Left ventricle myocardium superior (tissue), 1 donor: ENCODE measurements at places on chromosomes 4 and X.

DNA sequence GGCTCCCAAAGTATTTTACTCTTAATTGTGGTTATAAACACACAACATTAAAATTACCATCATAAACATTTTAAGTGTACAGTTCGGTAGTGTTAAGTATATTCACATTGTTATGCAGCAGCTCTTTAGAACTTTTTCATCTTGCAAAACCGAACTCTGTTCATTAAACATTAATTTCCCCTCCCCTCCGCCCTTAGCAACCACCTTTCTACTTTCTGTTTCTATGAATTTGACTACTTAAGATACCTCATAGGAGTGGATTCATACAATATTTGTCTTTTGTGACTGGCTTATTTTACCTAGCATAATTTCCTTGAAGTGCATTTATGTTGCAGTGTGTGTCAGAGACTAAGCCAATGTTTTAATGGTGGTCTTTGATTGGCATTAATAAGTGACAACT lies 32.6 kb downstream of the IL13RA1 start:
- DNase-seq: no peak

DNA sequence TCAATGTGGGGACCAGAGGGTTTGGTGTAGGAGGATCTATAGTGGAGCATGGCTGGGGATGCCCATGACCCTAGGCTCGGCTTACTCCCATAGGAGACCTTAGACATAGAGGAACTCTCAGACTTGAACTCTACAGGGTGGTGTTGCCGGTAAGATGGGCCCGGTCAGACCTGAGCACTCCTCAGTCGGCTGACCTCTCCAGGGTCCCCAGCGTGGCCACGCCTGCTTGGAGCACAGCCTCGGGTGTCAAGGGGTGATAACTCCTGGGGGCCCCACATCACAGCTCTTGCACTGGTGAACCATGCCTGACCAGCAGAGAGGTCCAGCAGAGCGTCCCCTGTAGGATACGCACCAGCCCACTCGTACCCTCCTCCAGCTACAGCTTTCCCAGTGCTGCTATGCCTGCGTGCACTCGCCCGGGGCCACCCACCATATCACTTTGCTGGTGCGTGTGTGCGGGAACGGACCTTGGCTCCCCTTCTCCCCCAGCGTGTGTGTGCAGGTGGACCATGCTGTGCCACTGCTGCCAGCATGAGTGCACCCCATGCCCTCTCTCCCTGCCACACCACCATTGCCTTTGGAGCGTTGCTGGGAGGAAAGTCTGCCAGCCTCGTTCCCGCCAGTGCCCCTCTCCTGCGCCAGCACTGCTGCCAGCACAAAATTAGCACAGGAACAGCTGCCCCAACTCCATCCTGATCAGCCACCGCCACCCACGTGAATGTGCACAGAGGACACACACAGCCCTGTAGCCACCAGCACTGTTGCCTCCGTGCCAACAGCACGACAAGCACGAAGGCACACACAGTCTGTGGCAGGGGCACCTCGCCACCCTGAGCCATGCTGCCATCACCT lies 806.6 kb downstream of the GLUD2 start:
- DNase-seq: no peak

DNA sequence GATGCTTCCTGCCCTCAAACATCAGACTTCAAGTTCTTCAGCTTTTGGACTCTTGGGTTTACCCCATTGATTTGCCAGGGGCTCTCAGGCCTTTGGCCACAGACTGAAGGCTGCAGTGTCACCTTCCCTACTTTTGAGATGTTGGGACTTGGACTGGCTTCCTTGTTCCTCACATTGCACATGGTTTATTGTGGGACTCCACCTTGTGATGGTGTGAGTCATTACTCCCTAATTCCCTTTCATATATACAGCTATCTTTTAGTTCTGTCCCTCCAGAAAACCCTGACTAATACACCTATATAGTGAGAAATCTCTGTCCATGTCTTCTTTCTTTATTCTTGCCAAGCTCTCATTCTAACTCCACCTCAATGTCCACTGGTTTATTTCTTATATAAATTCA lies 736.9 kb upstream of the HS3ST1 start:
- no peak for DNase-seq

- DNase-seq: no peak
These were observed 59.4 kb upstream of the NAP1L5 start for GRCh38 chr4:88757067-88757466.

DNA sequence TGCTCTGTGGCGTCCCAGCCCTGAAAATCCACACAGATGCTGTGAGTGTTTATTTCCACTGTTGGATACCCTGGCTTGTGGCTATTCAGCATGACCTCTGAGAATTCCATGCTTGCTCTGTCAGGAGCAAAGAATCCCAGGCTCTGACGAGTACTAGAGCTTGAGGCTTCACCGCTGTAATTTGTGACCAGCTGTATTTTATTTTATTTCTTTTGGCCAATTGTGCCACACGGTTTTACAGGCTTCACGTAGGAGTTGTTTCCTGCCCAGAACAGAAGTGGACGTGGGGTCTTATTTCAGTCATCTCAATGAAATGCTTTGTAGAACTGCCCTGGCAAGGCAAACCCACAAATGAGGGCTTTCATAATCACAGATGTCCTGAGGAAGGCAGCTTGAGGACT lies 69.4 kb upstream of the CLDN34 start:
- DNase-seq: no peak

GRCh38 chrX:11954176-11954575 lies 184.1 kb upstream of the FRMPD4 start:
- no peak for DNase-seq

- no peak for DNase-seq
These were observed 166.6 kb downstream of the DKK2 start for GRCh38 chr4:106869551-106869950.

DNA sequence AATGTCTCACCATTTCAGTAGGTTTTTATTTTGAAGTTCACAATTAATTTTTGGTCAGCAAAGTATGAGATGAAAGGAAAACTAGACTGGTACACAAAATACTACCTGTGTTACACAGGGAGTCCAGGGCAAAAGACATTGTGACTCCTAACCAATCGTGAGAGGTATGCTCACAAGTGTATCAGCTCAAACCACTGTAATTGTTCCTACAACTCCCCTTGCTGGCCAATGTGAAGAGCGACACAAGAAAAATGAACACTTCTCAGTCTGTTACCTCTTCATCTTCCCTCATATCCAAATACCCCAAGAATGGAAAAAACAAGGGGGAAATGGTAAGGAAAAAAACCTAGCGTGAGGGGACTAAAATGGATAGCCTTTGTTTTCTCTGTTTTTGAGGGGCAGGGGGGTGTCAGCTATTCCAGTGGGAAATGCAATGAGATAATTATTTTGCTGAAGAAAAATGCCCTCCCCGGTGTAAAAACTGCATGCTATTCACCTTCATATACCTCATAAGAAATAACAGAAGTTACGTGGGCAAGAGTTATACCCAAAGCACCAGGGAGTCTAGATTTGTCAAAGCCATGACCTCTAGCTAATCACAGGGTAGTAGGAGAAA lies 30.6 kb upstream of the NSUN7 start:
- DNase-seq: no peak

GRCh38 chrX:155179346-155179997 lies 36.8 kb upstream of the VBP1 start:
- DNase-seq: no peak

GRCh38 chrX:55907968-55908607 lies 190.5 kb downstream of the RRAGB start:
- DNase-seq: peak; percentile 59

- no peak for DNase-seq
These were observed 391.0 kb upstream of the MAGEB2 start for GRCh38 chrX:29824176-29824906.

DNA sequence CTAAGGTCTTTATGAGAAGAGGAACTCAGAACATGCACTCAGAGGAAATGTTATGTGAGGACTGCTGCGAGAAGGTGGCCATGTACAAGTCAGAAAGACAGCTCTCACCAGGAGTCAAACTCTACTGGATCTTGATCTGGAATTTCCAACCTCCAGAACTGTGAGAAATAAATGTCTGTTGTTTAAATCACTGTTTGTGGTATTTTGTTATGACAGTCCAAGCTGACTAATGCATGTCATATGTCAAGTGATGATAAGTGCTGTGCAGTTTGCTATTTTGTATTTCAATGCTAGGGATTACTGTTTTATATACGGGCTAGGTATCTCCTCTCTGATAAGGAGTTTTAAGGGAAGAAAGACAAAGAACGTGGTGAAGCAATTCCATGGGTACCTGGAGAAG lies 162.3 kb downstream of the CPEB2 start:
- DNase-seq: no peak

GRCh38 chr4:121838136-121838535 lies 14.5 kb upstream of the CCNA2 start:
- DNase-seq: no peak

GRCh38 chr4:14897217-14897616 lies 105.1 kb upstream of the CPEB2 start:
- DNase-seq: no peak

- no peak for DNase-seq
These were observed 76.3 kb upstream of the IL15 start for GRCh38 chr4:141560056-141560455.

DNA sequence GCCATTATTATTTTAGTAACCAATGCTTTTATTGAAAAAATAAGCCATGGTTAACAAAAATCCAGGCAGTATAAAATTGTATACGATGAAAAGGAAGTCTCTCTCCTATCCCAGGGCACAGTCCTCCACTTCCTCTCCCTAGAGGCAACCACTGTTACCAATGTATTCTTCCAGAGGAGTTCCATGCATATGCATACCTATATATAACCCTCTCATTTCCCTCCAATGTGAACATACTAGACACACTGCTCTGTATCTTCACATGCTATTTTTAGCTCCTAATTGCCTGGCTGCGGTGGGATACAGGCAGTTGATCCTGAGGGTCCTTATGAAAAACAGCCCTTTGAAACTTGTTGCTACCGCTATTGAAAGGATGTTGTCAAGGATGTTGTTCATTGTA lies 33.8 kb downstream of the PRPS1 start:
- DNase-seq: no peak

DNA sequence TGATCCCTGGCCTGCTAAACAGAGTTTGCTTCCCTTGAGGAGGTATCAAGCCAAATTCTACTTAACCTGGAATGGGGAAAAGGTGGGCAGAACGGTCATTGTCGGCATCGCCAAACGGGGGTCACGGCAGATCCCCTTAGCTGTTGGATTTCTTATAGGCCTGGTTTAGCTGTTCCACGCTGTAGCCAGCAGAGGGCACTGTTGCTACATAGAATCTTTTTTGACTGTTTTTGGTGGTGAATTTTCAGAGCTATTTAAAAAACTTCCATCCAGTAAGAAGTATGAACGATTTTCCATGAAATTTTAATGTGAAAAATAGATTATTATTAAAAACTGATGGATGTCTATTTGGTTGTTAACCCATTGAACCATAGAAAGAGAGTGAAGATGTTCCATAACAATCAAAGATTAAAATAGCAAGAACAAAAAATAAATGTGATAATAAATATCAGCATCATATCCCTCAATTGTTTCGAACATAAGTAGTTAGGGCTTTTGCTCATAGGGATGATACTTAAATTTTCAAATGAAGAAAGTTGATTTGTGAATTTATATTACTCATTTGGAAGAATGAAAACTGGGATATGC lies 56.6 kb downstream of the LINC00632 start:
- no peak for DNase-seq

- no peak for DNase-seq
These were observed 92.1 kb downstream of the SCFD2 start for GRCh38 chr4:53273726-53274125.

- DNase-seq: no peak
These were observed 60.8 kb downstream of the ZNF732 start for GRCh38 chr4:244471-244870.

GRCh38 chr4:168656055-168656660 lies 159.3 kb downstream of the PALLD start:
- no peak for DNase-seq

DNA sequence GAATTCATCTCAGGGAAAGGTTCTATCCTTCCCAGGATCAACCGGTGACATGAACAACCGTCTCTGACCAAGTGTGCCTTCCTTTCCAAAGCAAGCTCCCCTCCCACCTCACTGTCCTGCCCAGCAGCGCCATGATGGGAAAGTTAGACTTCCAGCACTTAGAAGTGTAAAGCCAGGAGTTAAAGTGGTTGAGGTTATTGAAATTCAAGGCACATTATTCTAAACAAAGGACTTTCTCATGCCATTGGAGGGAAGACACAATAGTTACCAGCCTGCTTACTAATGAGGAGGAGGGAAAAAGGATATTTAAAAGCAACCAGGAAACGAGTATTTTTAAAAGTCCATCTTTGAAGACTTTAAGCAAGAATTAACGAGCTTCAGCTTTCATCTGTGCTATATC lies 96.8 kb downstream of the NSUN7 start:
- DNase-seq: no peak

DNA sequence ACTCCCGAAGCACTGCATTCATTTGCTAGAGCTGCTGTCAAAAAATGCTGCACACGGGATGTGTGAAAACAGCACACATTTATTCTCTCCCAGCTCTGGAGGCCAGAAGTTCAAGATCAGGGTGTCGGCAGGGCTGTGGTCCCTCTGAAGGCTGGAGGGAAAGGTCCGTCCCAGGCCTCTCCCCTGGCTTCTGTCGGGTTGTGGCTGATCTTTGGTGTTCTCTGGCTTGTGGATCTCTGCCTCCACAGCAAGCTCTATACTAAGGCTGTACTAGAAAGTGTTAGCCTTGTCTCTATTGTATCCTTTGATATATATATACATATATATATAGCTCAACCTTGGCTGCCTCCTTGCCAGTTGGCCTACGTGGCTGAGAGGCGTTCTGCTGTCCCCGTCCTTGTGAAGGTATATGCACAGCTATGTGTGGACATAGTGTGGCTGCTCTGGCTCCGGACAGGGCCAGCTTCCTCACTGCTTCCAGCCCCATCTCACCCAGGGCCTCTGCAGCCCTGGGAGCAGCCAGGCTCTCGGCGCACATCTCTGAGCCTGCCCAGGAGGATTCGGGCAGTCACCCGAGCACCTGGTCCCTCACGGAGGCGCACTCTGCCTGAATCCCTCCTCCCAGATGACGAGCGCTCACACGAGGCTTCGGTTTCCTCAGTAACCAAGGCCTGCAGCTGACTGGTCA lies 15.0 kb upstream of the DUSP9 start:
- no peak for DNase-seq

- DNase-seq: no peak
These were observed 21.7 kb downstream of the BMP2K start for GRCh38 chr4:78797777-78798284.

DNA sequence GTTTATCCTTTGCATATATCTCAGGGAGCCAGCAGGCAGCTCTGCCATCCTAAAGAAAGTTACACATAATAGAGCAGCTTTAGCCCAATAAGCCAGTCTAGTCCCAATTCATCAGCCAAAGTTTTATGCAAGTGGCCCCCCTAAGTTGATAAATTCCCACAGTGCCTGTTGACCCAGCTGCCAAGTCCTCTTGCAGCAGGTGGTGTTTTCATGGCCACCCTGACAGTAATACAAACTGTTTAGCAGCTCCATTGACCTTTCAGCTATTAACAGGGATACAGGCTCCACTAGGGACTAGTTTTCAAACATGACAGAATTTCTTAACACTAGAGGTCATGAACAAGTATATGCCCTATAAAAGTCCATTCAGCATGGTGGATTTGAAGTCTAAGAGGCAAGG lies 77.5 kb downstream of the HHIP start:
- no peak for DNase-seq

GRCh38 chrX:38365954-38366353 lies 13.6 kb downstream of the OTC start:
- no peak for DNase-seq

GRCh38 chrX:115330498-115331168 lies 41.1 kb downstream of the LUZP4 start:
- peak; percentile 19 for DNase-seq

GRCh38 chr4:182233310-182234090 lies 9.7 kb upstream of the TENM3 start:
- no peak for DNase-seq
